ENCODE measurements at places on chromosomes 2 and 18. TPM values are rescaled to one million over a fixed set of nuclear protein-coding genes. Genes with fewer than 3 reads are reported as not detected.

DNA sequence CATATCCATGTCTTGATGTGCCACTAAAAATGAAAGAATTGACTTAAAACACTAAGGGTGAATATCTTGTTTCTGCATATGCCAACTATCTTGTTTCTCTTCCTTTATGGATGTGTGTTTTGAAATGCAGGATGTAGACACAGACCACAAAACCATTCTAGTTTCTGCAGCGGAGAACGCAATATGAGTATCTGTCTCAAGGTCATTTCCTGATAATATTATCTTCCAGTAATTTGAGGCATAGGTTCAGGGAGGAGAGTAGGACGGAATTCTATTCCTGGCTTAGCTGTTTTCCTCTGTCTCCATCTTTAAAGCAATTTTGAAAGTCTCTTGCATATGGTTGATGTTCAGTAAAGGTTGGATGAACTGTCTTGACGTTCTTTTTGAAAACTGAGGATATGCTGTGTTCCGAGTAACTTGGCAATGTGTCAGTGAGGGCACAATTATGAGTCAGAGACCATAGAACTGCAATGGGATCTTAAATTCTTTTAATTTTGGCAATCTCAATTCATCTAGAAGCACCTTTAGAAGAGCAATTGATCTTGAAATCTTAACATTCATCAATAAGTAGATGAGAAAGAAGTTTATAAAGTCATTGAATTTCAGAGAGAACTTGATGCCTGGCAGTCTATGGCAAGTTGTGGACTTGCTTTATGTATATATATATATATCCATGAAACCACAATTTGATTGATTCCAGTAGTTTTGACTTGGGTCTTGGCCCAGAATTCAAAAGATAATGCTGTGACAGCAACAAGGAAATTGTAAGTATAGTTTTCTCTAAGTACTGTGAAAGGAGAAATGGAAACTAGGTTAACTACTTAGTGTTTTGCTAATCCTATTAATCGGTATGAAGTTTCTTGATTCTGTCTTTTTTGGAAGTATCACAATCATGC, 24.8 kb downstream of the RAB27B start:
- DNase-seq = no peak

DNA sequence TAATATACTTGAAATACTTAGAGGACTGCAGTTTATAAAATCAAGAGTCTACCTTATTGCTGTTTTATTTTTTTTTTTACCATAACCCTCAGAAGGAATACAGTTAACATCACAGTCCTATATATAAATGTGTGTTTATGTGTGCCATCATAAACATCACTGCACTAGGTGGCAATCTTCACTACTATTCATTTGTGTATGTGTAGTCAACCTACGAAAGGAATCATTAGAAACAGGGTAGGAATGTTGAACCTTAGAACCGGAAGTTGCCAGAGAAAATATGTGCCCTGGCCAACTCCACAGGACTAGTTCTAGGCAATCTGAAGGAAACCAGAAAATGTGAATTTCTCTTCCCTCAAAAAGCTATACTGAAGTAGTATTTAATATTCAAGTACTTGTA, 3.4 kb downstream of the GEN1 start:
- no peak for DNase-seq

GRCh38 chr2:65350651-65351056, 81.7 kb downstream of the SPRED2 start:
- no peak for DNase-seq

DNA sequence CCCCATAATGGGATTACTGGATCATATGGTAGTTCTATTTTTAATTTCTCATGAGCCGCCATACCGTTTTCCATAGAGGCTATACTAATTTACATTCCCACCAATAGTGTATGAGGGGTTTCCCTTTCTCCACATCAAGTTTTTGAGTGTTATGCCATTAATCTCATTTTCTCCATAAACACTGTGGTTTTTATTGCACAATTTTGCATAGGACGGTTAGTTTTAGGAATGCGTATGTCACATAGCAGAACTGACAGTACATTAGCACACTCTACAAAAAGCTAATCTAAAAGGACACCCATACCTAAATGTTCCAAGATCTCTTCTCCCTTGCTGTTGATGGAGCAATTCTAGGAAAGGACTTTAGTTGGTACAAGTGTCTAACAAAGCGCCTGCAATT, 32.5 kb downstream of the DARS1 start:
- no peak for DNase-seq

DNA sequence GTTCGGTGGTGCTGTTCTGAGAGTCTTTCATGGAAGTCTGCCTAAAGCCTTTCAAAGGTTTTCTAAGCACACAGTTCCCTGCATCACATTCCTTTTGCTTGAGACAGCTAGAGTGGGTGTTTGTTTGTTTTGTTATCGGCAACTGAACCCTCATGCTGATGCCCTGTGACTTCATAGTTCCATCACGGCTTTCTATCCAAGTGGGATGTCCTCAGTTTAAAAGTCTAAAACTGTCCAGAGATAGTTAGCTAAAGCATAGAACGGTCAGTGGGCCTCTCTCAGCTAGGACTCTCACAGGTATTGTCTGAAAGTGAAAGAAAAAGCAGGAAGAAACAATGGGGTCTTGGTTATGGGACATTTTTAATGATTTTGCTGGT, 337.3 kb downstream of the OSR1 start:
- no peak for DNase-seq

- no peak for DNase-seq
Measured at GRCh38 chr2:62307469-62308389, 111.8 kb downstream of the B3GNT2 start.

LBX2 gene
- 0.97 TPM for total RNA-seq

SRD5A2 gene
- not detected for total RNA-seq

RAD51AP2 gene
- total RNA-seq = not detected

TUBA4B gene
- not detected for total RNA-seq

SLC25A12 gene
- total RNA-seq = 19.6 TPM

Measured in B cell (primary cell).